Head of caudate nucleus (tissue), 42 donors: ENCODE measurements at places on chromosomes 7 and 10.

DNA sequence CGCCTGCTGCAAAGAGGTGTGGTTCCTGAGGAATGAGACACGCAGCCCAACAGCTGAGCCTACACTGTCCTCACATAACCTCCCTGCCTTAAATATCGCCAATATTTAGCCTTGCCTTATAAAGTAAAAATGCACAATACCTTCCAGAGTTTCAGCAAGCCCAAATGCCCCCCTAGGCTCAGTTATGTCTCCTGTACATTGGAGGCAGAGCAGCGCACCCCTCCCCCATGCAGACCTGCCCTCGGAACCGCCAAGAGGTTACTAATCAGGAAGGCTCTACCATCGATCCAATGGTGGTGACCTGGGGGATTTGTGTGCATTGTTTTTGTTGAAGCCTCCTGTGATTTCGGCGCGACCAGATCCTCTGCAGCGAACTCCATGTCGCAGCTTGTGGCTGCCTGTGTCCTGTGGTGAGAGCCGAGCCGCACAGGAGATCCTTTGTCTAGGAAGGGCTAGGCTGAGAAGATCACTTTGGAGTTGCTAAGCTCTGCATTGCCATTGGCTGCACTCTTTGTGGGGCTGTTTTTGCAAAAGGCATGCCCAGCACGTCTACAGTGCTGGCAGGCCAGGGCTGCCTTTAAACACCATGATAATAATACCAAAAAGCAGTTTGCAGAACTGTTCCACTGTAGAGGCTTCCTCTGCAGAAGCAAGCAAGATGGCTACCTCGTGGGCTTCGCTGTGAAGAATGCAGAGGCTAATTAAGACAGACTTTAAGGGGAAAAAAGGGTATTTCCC lies 40.1 kb downstream of the TET1 start:
- peak; percentile 89 for DNase-seq

DNA sequence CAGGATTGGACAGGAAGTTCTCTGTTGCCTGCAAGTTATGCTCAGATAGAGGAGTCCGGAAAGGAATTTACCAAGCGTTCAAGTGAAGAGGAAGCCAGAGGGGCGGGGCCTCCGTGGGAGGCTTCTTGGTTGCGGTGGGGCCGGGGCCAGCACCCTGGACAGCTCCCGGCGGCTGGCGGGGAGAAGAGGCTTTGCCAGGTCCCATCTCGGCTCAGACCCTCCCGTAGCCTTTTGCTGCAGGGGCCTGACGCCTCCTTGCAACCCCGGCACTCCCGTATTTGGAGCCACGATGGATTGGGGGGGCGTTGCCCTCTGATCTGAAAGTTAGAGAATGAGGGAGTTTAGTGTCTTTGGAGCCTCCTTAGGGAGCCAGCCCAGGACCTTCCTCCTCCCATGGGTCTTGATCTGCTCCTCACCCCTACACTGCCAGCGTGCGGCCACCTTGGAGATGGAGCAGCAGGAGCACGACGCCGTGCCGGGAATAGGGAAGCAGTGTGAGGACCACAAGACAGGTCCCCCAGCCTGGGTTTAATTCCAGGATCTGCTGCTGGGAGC lies 3.1 kb upstream of the SLC18A3 start:
- DNase-seq, result peak; percentile 44

- no peak for DNase-seq
Observed at GRCh38 chr10:72552857-72553256, 73.0 kb downstream of the MICU1 start.

DNA sequence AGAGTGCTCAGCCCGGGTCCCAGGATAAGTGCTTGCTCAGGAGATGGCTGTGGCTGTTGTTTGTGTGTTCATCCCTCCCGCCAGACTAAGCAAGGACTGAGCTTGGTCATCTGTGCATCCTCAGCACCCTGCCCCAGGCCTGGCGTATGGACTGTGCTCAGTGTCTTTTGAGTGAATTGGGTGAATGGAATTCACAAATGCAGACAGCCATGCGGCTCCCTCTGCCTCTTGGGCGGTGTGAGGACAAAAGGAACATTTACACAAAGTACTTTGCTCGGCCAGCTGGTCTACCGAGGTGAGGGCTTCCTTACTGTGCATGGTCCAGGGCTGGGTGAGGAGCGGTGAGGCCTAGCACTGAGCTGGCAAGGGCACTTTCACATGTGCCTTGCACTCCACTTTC lies 120.2 kb downstream of the CDH23 start:
- no peak for DNase-seq

- no peak for DNase-seq
Observed at GRCh38 chr7:95427166-95427565, 7.7 kb downstream of the PON2 start.

DNA sequence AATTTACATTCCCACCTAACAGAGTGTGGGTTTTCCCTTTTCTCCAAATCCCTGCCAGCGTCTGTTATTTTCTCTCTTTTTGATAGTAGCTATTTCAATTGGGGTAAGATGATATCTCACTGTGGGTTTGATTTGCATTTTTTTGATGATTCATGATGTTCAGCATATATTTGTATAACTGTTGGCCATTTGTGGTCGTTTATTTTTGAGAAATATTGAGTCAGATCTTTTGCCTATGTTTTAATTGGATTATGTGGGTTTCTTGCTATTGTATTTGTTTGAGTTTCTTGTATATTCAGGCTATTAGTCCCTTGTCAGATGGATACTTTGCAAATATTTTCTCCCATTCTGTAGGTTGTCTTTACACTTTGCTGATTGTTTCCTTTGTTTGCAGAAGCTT lies 193.8 kb downstream of the ABCA13 start:
- no peak for DNase-seq

DNA sequence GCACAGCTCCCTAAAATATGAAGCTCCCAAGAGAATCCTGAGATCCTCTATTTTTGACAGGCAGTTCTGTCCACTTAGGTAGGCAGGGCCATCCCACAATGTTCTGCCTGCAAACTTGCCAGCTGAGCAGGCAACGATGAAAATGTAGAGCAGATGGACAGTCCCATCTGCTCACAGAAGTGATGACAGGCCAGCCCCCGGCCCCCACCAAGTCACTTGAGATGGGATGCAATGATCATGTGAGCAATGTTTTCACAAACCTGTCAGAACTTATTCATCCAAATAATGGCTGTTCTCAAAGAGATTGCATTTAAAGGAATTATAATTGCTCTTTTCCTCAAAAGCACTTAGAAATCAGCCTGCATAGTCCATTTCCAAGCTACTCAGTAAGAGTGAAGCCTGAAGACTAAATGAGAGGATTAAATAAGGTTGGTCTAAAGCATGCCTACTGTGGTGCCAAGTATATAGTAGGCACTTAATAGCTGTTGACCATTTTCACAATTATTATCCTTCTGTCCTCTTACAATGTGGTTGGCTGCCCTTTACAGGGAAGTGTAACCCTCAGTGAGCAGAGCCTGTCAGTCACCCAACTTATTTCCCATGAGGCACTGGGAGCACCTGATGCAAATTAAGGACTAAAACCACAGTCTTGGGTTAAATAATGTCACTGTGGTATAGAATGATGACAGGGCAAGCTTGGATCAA lies 301.2 kb downstream of the FGFR2 start:
- no peak for DNase-seq

- no peak for DNase-seq
Observed at GRCh38 chr7:25389489-25390106, 161.3 kb upstream of the NPVF start.

GRCh38 chr10:50497758-50498157 lies 126.0 kb downstream of the SGMS1 start:
- no peak for DNase-seq

- DNase-seq, result no peak
Observed at GRCh38 chr10:46229144-46229563, 57.6 kb upstream of the ANTXRL start.

DNA sequence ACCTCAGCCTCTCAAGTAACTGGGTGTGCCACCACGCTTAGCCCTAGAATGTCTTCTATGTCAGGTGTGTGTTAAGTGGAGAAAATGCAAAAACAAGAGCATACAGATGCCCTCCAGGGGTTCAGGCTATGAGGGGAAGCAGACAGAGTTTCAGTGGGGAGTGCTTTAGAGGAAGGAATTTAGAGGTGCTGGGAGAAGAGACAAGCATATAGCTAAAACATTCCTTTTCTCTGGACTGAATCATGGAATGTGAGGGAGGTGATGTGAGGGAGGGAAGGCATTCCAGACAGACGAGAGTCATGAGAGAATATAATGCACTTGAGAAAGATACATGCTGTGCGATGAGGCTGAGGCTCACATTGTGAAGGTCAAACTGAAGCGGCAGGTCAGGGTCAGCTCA lies 6.6 kb upstream of the ZNF786 start:
- DNase-seq, result no peak

GRCh38 chr7:124411796-124412195 lies 353.8 kb downstream of the GPR37 start:
- peak; percentile 12 for DNase-seq

DNA sequence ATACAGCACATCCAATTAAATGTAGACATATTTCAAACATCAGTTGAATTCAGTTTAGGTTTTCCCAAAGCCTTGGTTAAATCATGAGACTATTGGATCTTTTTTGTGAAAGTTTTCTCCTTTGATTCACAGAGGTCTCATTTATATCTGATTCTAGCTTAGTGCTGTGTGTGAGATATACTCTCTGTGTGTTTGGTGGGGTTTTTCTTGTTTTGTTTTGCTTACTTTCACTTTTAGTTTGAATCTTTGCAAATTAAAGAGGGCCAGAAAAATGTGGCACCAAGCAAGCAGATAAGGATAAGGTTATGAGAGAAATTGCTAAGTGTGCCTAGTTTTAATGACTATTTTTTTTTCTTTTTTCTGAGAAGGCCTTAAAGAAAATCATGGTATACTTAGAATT lies 12.6 kb upstream of the OR6B1 start:
- no peak for DNase-seq

- DNase-seq, result no peak
Observed at GRCh38 chr10:108872854-108873253, 1050.5 kb downstream of the XPNPEP1 start.

DNA sequence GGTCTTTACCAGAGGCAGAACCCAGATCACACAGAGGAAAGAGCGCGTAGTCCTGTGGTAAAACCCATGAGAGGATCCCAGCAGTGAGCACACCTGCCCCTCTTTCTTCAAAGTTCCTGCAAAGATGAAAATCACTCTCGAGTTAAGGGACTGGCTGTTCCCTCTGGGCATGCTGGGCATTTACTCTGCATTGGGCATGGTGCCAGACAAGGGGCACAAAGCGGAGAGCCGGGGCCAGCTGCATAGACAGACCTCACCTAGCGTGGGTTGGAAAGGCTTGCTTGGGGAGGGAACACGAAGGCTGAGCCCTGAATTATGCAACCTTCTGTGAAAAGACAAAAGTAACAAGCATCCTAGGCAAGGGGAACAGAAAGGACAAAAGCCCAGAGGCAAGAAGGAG lies 120.0 kb upstream of the TCERG1L start:
- no peak for DNase-seq

GRCh38 chr10:34696423-34696822 lies 118.7 kb downstream of the PARD3 start:
- DNase-seq, result no peak

- DNase-seq, result no peak
Observed at GRCh38 chr10:54125098-54125747, 675.8 kb downstream of the PCDH15 start.

DNA sequence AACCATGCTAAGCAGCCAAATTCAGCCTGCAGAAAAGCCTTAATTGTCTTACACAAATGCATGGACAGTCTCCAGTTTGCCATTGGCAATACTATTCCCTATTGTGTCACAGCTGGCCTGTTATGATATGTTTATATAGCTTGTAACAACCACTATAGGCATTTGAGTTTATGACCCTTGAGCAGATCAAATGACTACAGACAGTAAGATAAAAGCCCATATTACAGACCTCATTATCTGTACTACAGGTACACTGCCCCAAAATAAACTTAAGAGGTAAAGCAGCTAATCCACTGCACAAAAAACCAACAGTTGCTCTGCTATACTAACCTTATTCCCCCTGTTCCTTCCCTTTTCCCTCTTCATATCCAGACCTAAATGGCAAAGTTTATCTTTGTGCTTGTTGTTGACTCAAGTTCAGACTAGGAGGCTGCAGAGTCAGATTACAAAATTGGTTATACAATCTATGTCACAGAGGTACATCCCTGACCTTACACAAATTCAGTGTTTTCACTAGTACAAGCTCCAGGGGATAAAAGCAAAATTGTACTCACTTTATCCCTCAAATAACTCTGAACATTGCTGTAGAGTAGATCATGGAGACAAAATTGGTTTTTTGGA lies 218.4 kb downstream of the GRM8 start:
- no peak for DNase-seq

GRCh38 chr10:28120795-28121194 lies 121.9 kb upstream of the ODAD2 start:
- DNase-seq, result no peak

GRCh38 chr7:77382532-77382931 lies 33.6 kb downstream of the GSAP start:
- no peak for DNase-seq

GRCh38 chr7:19026888-19027287 lies 90.5 kb downstream of the TWIST1 start:
- DNase-seq, result no peak

DNA sequence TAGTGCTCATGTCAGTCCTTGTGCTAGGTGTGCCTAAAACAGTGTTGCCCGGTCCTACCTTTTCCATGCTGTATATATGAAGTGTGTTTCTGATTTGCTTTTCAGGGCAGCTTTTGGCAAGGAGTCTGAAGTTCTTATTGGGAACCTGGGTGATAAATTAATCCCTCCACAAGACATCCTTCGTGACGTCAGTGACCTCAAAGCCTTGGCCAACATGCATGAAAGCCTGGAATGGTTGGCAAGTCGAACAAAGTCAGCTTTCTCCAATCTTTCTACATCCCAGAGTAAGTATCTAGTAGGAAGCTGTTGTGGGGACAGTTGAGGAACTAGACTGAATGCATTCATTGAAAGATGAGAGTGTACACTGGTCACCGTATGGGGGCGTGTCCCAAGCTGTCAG lies 189.4 kb upstream of the LRGUK start:
- no peak for DNase-seq
